ENCODE measurements at places on chromosomes 13 and 19. TPM values are rescaled to one million over a fixed set of nuclear protein-coding genes. Genes with fewer than 3 reads are reported as not detected.
A peak's percentile ranks its signal among the peaks of the same experiment; 100 is the strongest.

The PNPLA6 gene
- total RNA-seq: 25.2 TPM

The MIR17HG gene
- total RNA-seq: 9.0 TPM

The LIPE gene
- total RNA-seq: 5.7 TPM

The DOHH gene
- 2.9 TPM for total RNA-seq

The LRRC8E gene
- total RNA-seq: 1.3 TPM

The TPTE2 gene
- 0.16 TPM for total RNA-seq

The LGALS4 gene
- total RNA-seq: 1.7 TPM

The C13orf42 gene
- not detected for total RNA-seq

The LMTK3 gene
- total RNA-seq: 0.42 TPM

- DNase-seq: no peak
Observed at GRCh38 chr19:56066152-56067023, 54.7 kb downstream of the ZNF787 start.

DNA sequence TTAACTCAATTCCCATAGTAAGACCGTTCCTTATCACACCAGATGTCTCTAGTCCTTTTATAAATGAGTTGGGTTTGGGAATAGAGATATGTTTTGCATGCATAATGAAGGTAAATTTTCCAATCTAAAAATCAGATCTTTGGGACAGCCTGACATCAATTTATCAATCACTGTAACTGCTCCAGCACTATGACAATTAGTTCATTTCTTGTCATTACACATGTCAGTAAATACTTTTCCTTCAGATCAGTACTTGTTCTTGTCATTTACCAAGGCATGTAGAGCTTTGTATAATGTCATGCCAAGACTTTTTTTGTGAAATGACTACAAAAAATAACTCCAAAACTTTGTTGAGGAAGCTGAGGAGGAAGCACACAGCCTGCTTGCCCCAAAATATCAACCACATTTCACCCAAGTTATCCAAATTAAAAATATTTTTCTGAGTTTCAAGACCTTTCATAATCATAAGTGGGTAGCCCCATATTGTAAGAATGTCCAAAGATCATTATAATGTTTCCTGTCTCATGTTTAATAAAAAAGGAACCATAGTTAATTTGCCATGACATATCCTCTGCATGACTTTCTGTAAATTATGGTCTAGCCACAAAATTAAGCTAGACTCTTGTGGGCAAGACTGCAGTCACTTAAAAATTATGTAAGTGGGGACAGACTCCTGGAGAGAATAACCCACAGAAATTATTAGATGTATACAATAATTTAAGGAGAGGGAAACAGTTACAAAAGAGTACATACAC lies 586.8 kb downstream of the TBC1D4 start:
- no peak for DNase-seq

DNA sequence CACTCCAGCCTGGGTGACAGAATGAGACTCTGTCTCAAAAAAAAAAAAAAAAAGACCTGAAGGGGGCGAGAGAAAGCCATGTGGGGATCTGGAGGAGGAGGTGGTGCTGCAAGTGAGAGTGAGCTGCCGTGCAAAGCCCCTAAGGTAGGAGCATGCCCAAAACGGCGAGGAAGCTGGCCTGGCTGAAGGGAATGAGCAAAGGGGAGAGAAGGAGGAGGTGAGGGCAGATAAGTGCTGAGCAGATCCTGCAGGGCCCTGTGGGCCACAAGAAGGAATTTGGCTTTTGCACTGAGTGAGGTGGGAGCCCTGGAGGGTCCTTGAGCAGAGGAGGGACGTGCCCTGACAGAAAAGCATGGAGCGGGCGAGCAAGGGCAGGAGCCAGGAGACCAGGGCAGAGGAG lies 19.4 kb upstream of the ADGRE5 start:
- DNase-seq: no peak

- DNase-seq: no peak
Observed at GRCh38 chr19:55353356-55353802, 1.1 kb downstream of the COX6B2 start.

DNA sequence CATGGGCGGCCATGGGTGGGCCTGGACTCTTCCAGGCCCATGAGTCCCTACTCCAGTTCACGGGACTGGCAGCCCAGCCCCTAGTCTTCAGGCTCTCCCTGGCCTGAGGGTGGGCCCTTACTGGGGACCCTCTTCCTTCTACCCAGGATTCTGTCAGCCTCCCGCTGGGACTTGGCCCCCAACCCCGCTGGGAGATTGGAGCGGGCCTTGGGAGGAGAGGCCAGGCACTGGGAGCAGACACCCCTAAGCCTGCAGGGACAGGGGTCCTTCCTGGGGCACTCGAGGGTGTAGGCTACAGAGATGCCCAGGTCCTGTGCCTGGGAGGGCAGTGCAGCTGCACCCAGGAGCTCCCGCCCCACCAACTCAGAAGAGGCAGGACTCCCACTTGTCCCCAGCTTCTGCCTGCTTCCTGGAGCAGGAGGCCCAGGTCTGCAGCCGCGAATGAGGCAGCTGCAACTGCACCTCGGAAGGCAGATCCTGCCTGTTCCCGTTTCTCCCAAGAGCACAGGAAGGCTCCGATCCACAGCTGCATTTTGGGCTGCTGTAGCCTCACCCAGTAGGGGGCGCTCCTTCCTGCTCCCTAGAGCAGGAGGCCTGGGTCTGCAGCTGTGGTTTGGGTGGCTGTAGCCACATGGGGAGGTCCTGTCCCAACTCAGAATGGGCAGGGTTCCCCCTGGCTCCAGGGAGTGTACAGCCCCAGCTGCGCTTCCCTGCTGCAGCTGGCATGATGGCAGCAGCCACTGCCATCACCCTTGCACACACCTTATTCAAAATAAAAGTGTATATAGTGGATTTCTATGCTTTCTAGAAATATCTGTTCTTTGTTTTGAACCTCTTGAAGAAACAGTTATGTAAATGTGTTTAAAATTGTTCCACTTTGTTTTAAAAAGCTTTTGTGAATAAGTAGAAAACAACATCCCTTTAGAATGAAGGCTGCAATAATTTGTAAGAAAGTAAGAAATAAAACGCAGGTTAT lies 46.8 kb downstream of the TEX26 start:
- DNase-seq: no peak

- DNase-seq: no peak
Observed at GRCh38 chr19:2575734-2576481, 100.0 kb downstream of the GADD45B start.

- no peak for DNase-seq
Observed at GRCh38 chr13:47865883-47866282, 135.2 kb downstream of the SUCLA2 start.

GRCh38 chr19:39109641-39110040 lies 15.9 kb upstream of the PAK4 start:
- DNase-seq: no peak

GRCh38 chr13:112760435-112760834 lies 70.6 kb downstream of the ATP11A start:
- no peak for DNase-seq

GRCh38 chr19:41095703-41096102 lies 7.5 kb downstream of the CYP2A13 start:
- no peak for DNase-seq

- no peak for DNase-seq
Observed at GRCh38 chr13:94243551-94243950, 235.9 kb downstream of the DCT start.

DNA sequence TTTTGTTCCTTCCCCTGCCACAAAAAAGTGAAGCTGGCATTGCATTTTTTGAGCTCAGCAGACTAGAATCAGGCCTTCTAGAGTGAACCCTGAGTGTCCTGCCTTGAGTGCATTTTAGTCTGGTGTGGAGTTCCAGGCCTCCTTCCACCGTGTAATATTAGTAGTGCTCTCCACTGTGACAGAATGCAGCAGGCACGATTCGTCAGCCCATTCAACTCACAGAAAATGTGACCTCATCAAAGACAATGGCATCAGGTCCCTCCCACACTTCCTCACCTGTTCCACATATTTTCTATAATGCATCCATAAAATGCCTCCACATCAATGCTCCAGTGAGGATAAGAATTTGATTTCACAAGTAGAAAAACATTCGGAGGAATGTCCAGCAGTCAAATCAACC lies 227.6 kb downstream of the FGF9 start:
- no peak for DNase-seq

DNA sequence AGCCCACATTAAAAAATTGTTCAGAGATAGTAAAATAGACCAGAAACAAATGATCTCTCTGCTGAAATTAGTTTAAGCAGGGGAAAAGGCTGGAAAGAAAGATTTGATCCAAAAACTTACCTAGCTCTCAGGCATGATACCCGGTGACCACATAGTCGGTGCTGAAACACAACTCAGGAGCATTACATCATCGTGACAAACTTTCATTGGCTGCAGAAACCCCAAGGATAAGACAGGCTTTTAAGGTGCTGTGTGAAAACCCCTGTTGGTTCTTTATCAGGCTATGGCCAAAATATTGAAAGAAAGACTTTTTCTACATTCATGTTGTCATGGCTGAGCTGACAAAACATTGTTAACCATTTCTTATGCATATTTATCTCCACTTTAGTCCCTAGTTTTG lies 171.7 kb upstream of the KLF12 start:
- no peak for DNase-seq

DNA sequence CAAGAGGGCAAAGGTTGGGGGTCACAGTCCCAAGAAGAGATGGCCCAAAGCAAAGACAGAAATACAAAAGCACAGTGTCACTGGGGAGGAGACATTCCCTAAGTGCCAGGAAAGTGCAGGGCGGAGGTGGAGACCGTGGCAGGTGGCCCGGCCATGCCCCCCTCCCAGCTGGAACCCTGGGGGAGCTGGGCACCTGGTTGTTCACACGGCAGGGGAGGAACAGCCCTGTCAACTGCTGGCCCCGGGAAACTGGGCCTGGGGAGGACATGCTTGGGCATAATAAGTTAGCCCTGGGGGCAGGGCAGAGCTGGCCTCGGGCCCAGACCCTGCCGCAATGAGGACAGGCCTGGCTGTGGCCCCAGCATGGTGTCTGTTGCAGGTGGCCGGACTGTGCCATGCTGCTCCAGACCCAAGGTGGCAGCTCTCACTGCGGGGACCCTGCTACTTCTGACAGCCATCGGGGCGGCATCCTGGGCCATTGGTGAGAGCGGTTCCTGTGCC lies 7.4 kb downstream of the HPN start:
- no peak for DNase-seq

DNA sequence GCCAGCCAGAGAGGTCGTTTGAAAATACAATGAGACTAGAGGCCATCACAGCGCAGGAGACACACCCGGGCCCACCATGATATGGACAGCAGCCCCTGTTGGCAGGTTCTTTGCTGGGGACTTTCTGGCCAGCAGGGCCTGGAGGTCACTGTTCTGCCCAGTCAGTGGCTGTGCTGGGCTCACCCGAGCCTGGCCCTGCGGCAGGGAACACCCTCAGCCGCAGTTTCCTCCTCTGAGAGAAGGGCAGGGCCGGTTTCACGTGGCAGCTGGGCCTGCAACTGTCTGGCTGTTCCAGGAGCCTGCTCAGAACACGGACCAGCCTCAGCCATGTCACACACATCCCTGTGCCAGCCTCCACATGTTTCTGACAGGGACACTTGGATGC lies 39.4 kb downstream of the ADPRHL1 start:
- no peak for DNase-seq

- DNase-seq: no peak
Observed at GRCh38 chr19:18648973-18649315, 12.1 kb downstream of the KLHL26 start.

- DNase-seq: no peak
Observed at GRCh38 chr19:34336781-34337271, 28.2 kb upstream of the GPI start.

DNA sequence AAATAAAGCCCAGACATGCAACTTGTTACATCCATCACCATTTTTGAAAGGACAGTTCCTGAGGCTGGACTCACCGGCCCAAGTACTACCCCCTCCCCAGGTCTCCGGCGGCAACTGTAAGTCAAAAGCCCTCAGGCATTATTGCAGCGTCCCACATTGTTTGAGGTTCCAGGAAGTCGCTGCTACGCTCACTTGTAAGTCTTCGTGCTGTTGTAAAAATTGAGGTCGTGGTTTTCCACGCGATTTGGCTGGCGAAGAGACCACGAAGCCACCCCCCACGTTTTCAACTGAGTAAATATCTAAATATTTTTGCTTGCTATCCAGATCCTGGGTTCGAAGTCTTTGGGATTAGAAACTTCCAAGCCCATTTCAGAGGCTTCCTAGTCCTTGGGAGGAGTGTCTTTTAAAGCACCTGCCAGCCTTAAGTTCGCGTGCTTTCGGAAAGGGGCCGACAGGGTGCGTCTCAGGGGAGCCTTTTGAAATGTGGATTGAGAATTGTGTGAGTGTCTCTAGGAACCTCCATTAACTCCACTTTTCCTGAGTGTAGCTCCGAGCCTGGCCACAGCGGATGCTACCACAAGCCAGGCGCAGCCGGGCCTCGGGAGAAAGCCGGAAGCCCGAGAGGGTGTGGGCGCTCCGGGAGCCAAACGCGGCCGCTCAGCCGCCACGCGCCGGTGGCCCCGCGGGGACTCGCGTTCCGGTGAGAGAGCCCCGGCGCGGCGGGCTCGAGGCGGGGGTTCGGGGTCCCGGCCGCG lies 434 bp upstream of the FNDC3A start:
- DNase-seq: peak; percentile 31

DNA sequence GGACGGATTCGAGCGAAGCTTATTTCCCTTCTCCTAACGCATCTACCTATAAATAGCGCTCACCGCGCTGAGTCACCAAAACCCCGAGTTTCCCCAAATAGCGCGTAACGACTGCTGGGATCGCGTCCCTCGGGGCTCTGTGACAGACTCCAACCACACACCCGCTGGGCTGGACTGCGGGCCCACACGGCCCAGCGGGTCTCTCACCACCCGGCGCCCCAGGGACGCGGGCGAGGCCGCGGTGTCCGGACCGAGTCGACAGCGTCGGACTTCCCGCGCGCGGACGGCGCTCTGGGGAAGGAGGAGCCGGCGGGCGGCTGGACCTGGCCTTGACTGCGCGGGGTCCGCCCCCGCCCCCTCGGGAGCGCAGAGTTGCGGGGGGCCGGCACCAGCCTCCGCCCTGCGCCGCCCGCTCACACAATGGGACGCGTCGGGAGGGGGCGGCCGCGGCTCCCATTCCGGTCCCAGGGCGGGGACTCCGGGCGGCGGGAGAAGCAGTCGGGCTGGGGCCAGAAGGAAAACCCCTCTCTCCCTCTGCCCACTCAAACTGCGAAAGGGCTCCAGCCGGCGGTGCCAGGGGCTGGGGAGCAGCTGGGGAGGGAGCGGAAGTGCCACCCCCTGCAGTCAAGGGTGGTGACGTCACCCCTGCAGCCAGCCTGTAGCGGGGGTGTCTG lies 108.8 kb downstream of the KCNRG start:
- DNase-seq: peak; percentile 84

- no peak for DNase-seq
Observed at GRCh38 chr13:92461831-92462230, 764.8 kb upstream of the GPC6 start.

DNA sequence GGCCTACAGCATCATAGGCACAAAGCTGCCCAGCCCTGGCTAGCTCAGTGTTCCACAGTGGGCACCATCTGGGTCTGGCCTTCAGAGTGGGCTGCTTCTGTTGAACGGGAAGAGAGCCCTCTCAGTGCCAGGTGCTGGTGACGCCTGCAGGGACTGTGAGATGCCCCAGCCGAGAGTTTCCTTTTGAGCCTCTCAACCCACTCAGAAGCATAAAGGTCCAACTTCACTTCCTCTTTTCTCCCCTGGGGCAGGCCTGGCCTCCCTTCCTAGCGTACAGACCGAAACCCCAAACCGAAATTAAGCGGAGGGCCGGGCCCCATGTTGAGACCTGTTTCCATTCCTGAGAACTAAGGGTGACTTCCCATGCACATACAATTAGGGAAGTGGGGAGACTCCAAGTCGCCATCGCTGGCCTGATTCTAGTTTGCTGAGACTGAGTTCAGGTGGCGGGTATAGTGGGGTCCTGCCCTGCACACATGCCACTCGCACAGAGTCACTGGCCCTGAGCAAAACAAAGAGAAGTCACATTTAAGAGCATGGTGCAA lies 6.9 kb downstream of the RAB8A start:
- no peak for DNase-seq

GRCh38 chr19:50432221-50433028 lies at the start of gene MYBPC2:
Gene MYBPC2 (plus strand): TSS chr19:50432892. CDS start chr19:50432954, 62 bp downstream.
- DNase-seq: no peak

Data from urinary bladder (tissue), 4 donors.